ENCODE measurements at places on chromosomes 3 and 15.

DNA sequence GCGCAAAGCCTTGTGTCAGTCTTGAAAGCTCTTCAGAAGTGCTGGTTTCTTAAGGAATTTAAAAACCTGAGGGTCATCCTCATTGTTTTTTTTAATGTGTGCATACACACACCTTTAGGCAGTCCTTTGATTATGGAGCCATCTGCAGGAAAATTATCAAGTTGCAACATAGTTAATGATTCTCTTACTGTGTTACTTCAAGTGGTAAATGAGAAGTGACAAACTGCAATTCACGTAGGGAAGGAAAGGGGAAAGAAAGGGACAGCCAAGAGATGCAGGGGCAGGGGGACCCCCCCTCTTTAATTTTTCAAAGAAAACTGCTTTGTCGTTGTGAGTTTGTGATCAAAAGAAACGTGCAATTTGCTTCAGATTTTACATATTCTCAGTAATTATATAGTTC is 162.4 kb upstream of the CGNL1 start:
- no peak for DNase-seq

- DNase-seq: no peak
Observed at GRCh38 chr3:161349529-161350312, 21.6 kb downstream of the SPTSSB start.

GRCh38 chr3:186281176-186281575 is 80.9 kb downstream of the DGKG start:
- DNase-seq: no peak

DNA sequence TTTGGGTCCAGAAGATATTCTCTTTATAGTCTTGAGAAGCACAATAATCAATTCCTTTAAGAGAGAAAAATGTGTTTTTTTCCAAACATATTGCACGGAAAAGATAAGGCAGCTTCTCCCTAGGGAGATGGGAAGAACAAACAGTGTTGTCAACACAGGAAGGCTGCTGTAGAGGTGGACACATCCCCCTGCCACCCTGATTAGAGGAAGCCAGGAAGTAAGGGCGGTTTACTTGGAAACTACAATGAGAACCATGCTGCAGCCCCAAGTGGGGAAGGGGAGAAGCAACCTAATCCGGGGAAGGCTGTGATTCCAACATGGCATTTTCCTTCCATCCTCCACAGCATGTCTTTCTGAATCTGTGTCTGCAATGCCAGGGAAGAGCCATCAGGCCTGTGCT is 256.9 kb upstream of the TGFBR2 start:
- DNase-seq: no peak

DNA sequence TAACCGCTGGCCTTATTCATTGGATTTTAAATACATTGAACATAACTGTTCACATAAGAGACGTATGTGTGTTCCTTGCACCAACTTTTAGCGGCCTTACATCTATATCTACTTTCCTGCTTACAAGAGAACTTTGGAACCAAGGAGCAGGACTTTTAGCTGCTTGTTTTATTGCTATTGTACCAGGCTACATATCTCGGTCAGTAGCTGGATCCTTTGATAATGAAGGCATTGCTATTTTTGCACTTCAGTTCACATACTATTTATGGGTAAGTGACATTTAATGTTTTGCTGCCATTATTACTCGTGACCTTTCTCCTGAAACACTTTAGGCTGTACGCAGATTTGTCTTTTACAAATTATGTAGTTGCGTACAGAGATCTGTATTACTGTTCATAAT is 47.1 kb downstream of the STT3B start:
- no peak for DNase-seq

DNA sequence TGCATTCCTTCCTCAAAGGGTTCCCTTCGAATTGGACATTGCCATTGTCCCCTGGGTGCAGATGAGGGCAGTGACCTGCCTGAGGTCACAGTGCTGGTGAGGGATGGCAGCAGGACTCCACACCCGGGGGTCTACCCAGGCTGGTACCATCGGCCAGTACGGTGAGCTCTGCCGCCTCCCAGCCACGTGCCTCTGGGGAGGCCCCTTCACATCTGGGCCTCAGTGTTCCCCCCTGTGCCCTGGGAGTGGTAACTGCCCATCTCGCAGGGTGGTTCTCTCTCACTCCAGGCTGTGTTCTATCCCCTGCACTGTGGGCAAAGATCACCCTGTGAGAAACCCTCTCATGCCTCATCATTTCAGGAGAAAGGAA is 99.4 kb upstream of the IQSEC1 start:
- DNase-seq: no peak

DNA sequence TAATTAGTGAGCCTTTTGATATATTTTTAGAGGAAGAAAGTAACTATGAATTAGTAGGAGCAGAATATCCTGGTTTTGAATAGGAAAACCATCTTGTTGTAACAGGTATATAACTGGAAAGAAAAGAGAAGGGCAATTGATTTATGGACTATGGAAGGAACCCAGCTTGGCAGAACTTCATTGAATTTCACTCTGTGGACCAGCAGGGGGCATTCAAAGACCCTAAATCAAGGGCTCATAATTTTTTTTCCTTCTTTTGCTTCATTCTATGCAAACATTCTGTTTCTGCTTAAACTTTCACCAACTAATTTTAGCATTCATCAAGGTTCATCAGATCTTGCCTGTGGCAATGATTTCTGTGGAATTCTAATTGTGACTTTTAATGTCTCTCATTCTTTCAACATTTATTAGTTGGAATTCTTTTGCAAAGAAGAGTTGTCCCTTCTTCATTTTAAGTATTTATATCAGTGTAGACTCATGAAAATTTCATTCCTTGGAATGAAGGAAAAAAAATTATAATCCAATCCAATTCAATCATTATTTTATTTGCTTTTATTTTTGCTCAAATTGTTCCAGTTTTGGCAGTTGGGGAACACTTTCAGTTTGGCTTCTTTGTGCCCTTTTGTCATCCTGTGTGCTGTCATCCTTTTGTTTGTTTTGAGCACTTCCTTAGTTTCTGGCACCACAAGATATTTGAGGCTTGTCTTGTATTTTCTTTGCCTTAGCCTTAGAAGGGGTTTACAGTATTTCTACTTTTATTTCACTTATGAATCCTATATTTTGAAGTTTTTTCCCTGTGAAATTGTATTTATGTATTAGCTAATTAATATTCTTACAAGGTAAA is 30.4 kb downstream of the NXPE3 start:
- no peak for DNase-seq

DNA sequence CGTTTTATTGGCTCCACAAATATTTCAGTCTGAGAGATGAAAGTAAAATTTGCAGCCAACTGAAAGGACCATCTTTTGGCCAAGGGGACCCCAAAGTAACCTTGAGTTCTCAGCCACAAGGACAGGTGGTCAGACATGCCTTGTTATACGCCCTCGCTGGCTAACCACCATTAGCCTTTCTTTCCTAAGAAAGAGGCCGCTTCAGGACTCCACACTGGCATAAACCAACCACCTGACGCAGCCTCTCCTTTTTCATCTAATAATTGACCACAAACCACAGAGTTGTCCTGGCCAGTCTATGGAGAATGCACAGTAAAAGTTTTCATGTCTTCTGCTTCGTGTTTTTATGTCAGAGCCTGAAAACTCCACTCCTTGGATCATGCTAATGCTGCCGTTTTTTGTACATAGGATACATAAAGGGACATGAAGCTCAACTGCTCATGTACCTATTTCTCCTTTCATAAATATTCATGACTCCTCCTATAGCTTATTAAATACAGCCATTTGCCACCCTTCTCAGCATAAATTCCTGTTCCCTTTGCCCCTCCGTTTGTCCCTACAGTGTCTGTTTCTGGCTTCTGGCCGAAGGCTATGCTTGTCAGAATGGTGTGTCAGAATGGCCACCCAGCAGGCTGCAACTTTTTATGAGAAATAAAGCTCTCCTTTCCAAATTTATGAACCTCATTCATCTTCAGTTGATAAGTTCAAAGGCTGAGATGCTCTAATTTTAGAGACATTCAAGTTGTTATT is 374.1 kb upstream of the RBMS3 start:
- no peak for DNase-seq

- no peak for DNase-seq
Observed at GRCh38 chr3:50203809-50204803, 965 bp upstream of the SLC38A3 start.
